ENCODE measurements at places on chromosomes 7 and 10.

GRCh38 chr10:8539056-8539455 is 484.6 kb downstream of the GATA3 start:
- no peak for DNase-seq

DNA sequence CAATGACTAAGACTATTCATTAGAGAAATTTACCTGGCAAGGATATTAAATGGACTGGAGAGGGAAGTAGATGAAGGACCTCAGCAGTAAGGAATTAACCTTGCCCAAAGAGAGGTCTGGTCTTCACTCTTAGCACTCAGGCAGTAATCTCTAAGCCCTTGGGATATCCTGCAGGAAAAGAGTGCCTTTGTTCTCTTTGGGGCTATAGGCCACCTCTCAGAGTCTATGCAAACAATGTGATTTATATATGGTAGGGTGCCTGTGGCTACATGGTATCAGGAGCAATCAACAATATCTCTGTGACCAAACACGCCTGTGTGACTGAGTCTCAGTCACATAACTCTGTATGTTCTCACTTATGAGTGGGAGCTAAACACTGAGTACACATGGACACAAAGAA is 154.7 kb upstream of the CDK1 start:
- no peak for DNase-seq

- no peak for DNase-seq
Observed at GRCh38 chr10:103850572-103850895, 4.8 kb downstream of the SH3PXD2A start.

GRCh38 chr10:70319824-70320223 is 36.0 kb upstream of the NPFFR1 start:
- no peak for DNase-seq

DNA sequence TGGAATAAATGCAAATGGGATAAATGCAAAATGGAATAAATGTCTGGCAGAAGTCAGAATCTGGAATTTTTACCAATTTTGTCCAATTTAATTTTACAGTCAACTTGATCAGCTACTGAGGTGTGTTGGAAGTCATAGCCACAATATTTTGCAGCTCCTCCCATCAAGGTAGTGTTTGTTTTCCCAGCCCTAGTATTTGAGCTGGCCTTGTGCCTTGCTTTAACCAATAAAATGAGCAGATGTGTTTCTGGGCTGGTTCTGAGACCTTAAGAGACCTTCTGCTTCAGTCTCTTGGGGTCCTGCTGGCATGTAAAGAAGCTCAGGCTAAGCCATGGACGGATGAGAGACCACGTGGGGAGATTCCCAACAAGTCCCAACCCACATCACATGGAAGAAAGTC is 42.7 kb upstream of the RSBN1L start:
- no peak for DNase-seq

DNA sequence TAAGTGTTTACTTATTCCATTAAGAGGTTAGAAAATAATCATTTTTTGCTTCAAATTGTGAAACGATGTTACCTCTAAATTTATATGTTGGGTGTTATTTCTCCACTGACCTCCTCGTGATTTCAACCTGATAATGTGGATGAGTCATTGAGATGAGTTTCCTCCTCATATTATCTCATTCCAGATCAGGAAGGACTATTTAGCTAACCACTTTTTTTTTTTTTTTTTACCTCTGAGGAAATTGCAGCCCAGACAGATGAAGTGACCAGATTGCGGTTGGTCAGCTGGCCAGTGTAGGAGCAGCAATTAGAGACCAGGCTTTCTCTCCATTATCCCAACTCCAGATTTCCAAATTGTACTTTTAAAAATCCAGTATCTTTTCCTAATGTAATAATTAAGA is 248.7 kb downstream of the FZD1 start:
- DNase-seq, result no peak

DNA sequence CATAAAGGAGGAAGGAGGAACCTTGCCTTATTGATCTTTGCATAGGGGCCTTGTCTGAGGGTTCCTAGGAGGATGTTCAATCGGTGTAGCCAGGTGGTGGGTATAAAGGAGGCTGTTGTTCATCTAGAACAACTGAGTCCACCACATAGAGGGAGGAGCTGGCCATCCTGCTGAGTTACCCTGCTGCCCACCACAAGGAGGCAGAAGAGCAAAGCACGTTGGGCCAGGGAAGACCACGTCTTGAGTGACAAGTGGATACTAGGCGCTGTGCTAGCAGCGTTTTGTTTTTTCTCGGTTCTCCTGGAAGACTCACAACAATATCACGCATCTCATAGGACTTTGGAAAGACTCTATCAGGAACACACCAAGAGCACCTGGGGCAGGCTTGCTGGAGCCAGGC is 20.0 kb downstream of the FOXI2 start:
- no peak for DNase-seq

- DNase-seq, result no peak
Observed at GRCh38 chr7:79452032-79452494, 1.4 kb downstream of the MAGI2 start.

- no peak for DNase-seq
Observed at GRCh38 chr7:111239437-111239836, 148.5 kb downstream of the LRRN3 start.

- DNase-seq, result no peak
Observed at GRCh38 chr10:58414270-58415041, 29.2 kb downstream of the TFAM start.

DNA sequence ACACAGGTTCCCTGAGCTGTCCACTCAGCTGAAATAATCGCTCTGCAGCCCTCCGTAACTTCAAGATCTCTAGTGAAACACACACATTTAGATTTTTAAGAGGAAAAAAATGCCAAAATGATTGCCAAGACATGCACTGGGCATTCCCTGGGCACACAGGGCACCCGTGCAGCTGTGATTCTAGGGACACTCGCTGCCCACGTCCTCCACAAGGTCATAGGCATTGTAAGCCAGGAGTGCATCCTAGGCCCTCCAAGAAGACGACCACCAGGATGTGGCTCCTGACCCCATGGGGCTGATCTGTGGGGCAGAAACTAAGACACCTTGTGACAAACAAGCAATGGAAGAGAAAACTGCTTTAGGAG is 563.3 kb downstream of the PTPRN2 start:
- DNase-seq, result no peak

DNA sequence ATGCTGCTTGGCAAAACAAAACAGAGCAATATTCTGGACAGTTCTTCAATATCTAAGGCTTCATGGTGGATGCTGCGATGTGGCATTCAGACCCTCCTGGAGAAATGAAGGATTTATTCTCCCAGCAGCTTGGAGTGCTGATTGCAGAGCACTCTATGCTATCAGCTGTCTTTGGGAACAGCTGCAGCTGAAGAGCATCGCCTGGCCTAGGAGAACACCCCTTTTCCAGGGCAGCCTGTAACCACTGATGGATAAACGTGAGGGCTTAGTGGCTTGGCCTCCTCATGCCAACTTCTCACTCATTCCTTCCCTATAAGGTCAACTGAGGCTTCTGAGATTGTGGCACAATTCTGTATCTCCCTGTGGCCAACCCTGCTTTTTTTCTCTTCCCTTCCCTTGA is 638.1 kb upstream of the CNTNAP2 start:
- DNase-seq, result no peak

DNA sequence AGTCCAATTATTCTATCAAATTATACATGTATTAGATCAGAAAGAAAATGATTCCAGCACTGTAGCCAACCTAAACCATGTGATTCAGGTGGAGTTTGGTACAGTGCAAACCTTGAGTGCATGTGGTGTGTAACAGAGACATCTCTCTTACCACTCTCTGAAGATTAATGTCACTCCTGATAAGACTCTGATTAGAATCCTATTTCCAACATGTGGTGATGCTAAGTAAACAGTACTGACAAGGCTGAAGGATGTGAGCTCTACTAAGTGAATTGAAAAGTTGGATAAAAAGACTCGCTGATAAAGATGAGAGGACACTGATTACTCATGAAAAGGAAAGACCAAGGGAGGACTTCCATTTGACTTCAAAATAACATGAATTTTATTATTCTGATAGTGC is 232.0 kb downstream of the SDK1 start:
- no peak for DNase-seq

DNA sequence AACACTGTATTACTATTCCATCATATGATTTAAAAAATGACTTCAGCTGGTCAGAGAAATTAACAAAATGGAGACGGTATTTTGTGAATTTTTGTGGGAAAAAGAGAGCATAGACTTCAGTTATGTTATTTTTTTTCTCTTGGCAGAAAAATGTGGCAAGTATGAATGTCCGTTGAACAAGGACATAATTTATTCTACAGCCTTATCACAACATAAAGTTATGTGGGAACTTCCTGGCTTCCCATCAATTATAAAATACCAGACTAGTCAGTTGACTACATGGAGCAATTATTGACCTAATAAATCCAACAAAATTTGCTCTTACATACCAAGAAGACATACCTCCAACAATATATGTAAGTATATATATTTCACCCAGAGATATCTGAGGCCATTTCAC is 88.6 kb upstream of the PPP1R3A start:
- no peak for DNase-seq

DNA sequence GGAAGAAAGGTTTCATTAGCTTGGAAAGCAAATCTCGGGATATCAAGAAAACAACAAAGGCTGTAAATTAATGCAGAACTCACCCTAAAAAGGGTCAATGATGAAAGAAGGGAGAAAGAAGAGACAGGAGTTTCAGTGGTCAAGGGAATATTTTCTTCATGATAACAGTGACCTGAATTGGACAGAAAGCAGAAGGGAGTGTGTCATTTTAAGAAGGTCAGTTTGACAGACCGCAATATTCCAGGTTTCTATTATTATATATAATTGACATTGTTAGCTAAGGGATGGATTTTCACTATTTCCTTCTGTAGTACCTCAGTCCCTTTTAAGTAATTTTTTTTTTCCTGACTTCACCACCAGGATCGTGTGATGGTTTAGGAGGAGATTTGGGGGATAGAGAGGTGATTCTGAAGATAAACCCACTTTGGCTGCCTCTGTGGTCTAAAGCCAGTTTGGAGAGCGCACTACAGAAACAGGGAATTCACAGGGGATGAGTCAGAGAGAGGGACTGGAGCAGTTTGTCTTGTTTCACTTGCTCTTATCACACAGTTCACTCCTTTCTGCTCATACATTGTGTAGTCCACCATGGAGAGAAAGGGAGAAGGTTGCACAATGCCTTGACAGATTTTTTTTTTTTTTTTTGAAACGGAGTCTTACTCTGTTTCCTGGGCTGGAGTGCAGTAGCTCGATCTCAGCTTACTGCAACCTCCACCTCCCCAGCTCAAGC is 417.9 kb downstream of the AUTS2 start:
- no peak for DNase-seq

DNA sequence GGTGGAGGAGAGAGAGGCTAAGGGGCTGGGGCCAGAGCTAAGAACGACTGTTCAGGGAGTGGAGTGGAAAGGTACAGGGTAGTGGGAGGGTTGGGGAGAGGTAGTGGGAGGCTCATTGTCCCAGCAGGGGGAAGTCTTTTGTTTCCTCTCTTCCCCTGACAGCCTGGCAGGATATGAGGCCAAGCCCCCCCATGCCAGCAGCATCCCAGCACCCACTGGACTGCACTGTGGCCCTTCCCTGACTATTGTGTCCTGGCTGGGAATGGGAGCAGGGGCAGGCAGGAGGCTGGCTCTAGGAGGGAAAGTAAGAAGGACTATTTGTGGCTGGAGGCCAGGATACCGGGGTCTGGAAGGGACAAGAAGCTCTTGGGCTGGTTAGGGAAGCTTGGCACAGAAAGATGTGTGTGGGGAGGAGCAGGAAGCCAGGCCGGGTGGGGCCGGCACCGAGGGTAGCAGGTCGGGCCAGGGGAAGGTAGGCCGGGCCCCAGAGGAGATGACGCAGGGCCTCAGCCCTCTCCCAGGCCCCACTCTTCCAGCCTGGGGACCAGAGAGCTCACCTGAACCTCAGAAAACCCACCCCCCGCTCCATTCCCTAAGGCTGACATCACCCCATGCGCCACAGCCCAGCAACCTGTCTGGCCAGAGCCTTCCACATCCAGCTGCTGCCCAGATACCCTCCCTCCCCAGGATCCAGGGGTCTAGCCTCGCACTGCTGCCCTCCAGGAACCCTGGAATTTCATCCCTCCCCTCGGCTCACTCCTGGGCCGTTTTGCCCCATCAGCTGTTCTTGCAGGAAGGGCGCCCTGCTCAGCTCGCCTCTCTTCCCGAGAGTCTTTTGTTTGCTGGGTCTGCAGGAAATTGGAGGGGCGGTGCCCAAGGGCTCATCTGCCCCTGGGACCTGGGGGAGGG is 8.8 kb upstream of the EPHB4 start:
- DNase-seq, result no peak

- no peak for DNase-seq
Observed at GRCh38 chr10:124530816-124531215, 69.2 kb downstream of the LHPP start.

GRCh38 chr10:6973899-6974298 is 393.8 kb upstream of the PRKCQ start:
- DNase-seq, result no peak

DNA sequence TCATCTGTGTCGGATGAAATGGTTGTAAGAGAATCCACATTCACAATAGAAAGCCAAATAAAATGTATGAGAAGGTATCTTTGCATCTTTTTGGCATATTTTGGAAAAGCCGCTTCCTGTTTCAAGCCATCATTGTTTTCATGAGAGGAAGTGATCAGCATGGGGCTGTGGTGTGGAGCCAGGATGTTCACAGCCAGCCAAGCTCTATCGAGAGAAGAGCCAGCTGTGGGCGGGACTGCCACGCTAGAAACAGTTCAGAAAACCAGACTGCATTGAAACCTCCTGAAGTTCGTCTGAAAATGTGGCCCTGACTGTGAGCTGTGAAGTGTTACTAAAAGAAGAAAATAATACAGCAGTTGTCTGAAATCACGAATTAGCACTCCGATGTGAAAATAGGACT is 21.2 kb upstream of the NPS start:
- DNase-seq, result no peak

GRCh38 chr7:145378197-145378596 is 542.3 kb upstream of the TPK1 start:
- no peak for DNase-seq

- DNase-seq, result no peak
Observed at GRCh38 chr7:46881507-46882127, 700.3 kb downstream of the TNS3 start.

DNA sequence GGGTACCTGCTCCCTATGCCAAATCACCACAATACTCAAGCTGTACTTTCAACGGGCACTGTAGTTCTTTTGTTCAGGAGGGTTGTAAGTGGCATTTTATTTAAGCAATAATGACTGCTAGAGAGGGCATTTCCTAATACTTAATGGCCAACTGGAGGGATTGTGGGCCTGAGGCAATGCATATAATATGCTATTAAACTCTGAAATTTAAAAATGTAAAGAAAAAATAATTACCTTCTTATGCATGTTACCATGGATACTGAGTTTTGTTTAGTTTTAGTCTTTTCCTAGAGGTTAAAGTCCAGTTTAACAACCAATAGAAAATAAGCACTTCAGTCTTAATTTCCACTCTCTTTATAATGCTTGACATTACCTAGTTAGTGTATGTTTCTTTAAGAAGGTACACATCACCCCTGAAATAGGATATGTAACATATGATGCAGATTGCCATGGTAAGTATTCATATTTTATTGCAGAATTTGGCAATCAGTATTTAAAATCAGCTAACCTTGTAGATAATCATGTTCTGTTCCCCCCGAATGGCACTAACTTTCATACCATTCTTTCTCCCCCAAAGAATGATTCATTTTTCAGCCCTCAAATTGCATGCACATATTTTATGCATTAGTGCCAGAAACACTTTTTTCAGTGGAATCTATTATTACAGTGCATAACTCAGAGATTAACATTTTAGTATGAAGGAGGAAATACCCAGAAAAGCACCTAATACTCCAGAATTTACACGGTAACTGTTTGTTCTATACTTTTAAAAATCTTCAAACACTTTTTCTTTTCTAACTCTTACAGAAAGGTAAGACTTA is 90.3 kb upstream of the ZNF438 start:
- no peak for DNase-seq

- DNase-seq, result no peak
Observed at GRCh38 chr7:133602291-133602690, 349.4 kb downstream of the EXOC4 start.

GRCh38 chr10:127125331-127125730 is 71.1 kb downstream of the INSYN2A start:
- DNase-seq, result no peak

All from stimulated activated CD4-positive, alpha-beta T cell treated with anti-CD3 and anti-CD28 coated beads, Interleukin-12 subunit alpha, Interleukin-12 subunit beta, amount 100 ng/mL, for 4 hours (primary cell).